Esophagus mucosa (tissue), 1 donor: ENCODE measurements at places on chromosomes 7 and 10.
A peak's percentile ranks its signal among the peaks of the same experiment; 100 is the strongest.

- ATAC-seq, result no peak
Measured at GRCh38 chr10:29719281-29719675, 84.5 kb upstream of the SVIL start.

DNA sequence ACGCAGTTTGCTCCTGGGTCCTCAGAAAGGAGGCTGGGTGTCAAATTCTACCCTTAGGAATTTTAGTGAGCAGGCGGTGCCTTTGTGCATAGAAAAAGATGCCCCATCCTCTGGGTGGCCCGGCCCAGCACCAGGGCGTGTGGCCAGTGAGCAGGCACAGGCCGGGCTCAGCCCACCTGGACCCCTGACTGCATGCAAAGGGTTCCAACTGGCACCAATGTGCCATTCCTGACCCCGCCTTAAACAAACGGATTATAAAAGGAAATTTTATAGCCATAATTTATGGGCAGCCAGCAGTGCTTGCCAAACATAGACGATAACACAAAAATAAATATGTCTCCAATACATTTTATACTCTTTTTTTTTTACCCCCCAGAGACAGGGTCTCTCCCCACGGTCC lies 40.1 kb upstream of the GNA12 start:
- ATAC-seq, result no peak

GRCh38 chr7:153097511-153098201 lies 338.1 kb downstream of the ACTR3B start:
- ATAC-seq, result no peak

GRCh38 chr7:31119249-31119648 lies 67.1 kb downstream of the ADCYAP1R1 start:
- ATAC-seq, result no peak

- ATAC-seq, result no peak
Measured at GRCh38 chr7:8161364-8161828, 100.6 kb downstream of the ICA1 start.

GRCh38 chr10:28797904-28798371 lies 120.6 kb downstream of the BAMBI start:
- no peak for ATAC-seq

DNA sequence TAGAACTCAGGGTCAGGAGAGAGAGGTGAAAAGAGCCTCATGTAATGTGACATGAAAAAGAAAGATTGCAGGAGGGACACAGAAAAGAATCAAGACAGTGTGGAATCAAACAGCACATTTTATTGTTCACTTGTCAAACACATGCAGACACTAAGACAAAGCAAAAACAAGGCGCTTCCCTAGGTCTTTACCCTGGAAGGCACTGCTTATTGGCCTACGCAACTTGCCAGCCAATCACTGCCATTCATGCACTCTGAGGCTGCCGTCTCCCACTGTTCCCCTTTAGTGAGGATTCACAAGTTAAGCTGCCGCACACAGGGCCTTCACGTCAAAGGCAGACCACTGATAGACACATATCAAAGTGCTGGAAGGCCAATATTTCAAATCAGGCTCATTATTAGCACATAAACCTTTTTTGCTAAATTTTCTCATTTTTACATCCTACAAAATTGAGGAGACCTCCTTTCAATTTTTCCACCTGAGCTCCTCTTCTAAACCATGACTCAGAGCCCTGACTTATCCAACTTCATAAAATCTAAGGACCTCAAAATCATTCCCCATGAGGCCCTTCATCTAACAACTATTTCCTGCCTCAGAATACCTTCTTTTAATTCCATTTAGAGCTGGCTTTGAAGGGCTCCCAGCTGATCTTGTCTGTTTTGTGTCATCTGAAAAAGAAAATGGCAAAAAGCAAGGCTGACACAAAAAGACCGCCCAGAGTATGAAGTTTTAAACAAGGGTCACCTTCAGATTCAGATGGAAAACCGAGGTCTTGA lies 149.4 kb downstream of the CHCHD3 start:
- ATAC-seq, result no peak

DNA sequence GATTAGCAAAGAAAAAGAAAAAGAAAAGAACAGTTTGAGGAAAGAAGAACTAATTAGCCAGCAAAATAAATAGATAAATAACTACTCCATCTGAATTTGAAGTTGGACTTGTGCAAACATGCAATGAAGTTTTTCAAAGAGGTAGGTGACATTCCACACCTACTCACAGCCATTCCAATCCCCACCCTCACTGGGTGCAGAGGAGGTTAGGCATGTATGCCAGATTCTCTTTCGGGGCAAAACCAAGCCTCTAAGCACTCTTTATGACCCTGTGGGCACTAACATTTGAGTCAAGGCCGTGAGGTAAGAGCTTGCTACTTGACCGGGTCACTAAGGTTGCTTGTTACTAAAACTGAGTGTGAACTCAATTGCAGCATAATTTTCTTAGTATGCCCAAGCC lies 108.4 kb upstream of the SEMA3A start:
- ATAC-seq, result peak; percentile 62

DNA sequence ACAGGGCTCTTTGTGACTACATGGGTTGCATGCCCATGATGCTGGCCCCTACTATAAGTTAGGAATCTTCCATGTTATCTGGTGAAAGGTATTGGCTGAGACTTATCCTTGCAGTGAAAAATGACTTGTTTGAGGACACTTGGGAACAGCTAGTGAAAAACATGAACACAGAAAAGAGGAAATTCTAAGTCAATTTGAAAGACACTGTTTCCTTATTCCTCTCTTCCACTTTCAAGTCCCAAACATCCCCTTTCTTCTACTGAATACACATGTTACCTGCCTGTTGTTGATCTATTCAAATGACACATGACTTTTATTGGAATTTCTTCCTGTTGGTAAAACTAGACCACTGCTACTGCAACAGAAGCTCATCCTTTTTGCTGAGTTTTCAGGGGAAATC lies 29.5 kb upstream of the PRKCQ start:
- ATAC-seq, result no peak

DNA sequence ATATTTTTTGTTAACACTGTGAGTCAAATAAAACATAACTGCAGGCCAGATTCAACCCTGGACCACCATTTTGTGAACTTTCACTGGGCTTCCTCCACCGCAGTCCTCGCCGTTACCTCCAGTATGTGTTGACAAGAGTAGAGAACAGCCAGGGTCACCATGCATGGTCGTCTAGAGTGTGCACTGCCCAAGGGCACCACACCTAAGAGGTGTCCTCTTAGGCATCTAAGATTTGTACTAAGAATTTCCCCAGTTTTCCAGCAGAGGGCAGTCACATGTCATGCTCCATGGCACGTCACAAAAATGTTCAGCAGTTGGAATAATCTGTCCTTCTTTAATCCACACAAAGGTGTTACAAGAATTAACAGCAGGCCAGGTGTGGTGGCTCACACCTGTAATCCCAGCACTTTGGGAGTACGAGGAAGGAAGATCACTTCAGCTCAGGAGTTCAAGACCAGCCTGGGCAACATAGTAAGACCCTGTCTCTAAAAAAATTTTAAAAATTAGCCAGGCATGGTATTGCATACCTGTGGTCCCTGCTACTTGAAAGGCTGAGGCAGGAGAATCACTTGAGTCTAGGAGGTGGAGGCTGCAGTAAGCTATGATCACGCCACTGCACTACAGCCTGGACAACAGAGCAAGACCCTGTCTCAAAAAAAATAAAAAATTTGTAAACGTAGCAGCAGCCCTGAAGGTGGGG lies 71.2 kb upstream of the FOXK1 start:
- peak; percentile 71 for ATAC-seq

DNA sequence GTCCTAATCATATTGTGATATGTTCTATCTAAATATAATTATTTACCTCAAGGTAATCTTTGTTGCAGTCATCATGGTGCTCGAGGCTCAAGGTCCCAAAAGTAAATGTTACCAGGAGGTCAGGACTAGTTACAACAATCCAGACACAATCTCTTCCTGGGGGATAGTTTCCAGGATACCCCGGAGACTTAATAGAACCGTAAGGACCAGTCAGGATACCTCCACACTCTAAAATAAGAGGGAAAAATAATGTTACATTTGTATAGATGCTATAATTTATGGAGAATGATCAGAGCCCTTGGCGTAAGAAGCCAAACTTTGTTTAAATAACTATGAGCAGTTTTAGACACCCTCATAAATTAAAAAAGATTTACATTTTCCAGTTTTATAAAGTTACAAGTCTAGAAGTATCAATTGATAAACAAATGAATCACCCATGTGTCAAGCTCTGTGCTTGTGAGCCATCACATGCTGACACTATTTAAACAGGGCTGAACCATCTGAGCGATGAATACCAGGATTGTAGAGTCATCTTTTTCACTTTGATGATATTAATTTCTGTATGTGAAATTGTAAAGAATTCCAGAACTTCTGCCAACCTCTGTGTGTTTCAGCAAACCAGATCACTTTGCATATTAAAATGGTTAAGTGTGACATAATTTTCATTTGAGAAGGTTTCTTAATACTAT lies 41.3 kb downstream of the CUBN start:
- no peak for ATAC-seq

DNA sequence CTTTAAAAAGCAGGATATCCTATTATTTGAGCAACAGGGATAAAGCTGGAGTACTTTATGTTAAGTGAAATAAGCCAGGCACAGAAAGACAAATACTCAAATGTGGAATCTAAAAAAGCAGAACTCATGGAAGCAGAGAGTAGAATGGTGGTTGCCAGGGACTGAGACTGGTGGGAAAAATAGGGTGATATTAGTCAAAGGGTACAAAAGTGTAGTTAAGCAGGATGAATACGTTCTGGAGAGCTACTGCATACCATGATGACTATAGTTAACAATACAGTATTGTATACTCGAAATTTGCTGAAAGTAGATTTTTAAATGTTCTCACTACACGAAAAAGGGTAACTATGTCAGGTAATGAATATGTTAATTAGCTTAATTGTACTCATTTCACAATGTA lies 125.5 kb upstream of the VSTM2A start:
- ATAC-seq, result no peak

DNA sequence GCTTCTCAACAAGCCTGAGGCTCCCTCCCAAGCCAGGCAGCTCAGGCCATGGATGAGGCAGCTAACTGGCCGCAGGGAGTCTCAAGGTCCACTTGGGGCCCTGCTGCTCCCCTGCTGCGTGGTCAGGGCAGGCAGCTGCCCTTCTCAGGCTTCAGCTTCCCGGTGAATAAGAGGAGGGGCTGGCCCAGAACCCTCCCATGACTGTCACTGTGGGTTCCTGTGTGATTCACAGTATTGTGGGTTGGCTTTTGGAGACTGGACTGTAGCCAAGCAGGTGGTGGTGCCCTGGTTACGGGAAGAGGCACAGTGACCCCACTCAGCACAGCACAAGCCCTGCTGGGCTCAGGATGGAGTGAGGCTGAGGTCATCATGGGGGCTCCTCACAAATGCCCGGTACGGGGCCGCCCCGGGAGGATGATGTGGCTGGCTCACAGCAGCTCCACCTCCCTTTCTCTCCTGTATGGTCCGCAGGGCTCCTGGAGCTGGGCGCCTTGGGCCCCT lies 189.8 kb downstream of the HECW1 start:
- ATAC-seq, result peak; percentile 69

DNA sequence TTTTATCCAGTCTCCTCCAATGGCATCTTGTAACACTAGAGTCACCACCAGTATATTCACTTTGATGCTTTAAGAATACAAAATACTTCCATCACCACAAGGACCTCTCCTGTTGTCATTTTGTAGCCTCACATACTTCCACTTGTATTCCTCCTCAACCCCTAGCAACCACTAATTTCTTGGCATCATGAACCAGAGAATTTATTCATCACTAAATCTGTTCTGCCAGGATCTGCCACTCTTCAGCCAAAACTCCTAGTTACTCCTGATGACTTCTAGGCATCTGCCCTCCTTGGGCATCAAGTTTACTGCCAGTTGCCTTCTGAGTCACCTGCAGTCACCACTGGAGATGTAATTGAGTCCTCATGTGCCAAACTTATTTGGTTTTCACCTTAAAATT lies 906.8 kb downstream of the CNTNAP2 start:
- ATAC-seq, result no peak

DNA sequence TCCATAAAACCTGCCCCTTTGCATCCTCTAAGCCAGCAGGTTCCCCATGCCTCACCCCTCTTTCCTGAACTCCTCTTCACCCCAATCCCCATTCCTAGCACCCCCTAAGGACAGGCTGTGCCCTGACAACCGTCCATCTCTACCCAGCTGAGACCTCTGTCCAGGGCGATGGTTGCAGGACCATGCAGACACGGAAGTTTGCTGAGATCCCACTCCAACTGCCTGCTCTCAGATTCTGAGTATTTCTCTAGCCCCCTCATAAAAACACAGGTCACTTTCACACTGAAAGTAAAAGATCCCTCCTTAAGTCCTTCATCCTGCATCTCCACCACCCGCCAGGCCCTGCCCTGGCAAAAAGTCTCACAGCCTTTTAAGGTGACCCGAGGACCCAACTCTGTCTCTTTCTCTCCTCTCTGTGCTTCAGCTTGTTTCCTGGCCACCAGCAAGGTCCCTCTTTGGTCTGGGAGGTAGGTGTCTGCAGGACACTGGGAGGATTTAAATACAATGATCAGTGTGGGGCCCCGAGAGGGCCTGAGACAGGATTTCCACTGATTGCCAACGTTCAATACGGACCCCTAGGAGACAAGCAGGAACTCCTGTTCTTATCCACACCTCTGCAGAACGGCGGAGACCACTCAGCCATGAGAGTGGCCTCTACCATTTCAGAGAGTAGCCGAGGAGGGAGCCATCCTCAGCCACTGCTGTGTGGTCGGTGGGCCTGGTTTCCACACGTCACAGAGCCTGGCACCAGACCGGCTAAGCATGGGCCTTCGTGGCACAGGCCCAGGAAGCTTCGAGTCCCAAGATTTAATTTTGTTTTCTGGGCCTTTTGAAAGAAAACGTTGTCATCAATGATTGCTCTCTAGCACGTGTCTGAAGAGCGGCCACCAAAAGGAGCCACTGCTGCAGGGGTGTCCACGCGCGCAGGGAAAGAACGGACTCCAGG lies 27.9 kb downstream of the CALML3 start:
- ATAC-seq, result no peak

GRCh38 chr7:19009241-19009935 lies 108.0 kb downstream of the TWIST1 start:
- no peak for ATAC-seq

GRCh38 chr10:55220975-55221374 lies 419.9 kb upstream of the PCDH15 start:
- ATAC-seq, result no peak

- peak; percentile 46 for ATAC-seq
Measured at GRCh38 chr7:2864999-2865670, 21.0 kb upstream of the GNA12 start.

GRCh38 chr7:98409843-98410242 lies 9.0 kb upstream of the BAIAP2L1 start:
- no peak for ATAC-seq
